Gastrocnemius medialis (tissue), 4 donors: ENCODE measurements at places on chromosomes 2 and 18.

DNA sequence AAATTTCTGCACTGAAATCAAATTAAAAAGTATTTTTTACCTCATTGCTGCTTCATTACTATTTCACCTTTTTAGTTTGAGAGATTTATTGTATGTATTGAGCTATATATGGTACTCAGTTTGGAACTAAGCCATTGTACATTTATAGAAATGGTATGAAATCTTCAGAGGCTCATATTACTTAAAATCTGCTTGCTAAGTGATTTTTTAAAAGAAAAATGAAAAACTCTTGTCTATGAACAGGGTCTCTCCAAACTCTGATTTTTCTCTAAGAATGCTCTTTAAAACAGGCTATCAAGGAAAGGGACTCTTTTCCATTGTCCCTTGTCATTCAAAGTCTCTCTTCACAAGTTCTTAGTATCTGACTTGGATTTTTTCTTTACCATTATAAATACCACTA, 31.8 kb downstream of the C1D start:
- no peak for DNase-seq

DNA sequence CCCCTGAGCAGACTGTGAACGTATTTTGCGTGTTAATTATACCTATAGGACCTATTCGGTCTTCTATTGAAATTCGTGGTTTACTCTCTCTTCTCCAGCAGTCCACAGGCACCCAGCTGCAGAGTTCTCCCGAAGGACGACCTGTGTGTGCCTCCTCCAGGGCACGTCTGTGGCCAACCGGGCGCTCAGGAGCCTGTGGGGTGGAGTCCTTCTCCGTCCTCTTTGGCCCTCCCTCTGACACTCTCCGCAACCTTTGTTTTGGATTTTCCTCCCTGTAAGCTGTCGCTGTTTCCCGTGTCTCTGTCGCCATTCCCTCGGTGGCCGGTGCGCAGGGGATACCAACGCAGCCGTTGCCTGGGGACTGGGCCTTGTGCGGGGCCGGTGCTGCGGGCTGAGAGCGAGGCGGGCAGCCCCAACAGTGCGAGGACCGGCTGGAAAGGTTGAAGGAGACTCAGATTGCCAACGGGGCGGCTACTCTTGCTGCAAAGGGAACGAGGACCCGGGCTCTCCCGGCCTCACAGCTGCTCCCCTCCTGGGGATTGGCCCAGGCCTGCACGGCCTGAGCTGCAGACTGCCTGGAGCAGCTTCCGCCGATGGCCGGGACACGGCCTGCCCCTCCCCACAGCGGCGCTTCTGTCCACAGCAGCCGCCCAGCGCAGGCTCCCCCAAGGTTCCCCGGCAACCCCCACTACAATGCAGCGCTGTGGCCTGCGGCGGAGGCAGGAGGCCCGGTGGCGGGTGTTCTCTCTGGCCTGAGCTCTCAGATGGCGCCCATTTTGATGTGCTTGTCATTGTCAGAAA, 221.0 kb downstream of the MTX2 start:
- peak; percentile 35 for DNase-seq

DNA sequence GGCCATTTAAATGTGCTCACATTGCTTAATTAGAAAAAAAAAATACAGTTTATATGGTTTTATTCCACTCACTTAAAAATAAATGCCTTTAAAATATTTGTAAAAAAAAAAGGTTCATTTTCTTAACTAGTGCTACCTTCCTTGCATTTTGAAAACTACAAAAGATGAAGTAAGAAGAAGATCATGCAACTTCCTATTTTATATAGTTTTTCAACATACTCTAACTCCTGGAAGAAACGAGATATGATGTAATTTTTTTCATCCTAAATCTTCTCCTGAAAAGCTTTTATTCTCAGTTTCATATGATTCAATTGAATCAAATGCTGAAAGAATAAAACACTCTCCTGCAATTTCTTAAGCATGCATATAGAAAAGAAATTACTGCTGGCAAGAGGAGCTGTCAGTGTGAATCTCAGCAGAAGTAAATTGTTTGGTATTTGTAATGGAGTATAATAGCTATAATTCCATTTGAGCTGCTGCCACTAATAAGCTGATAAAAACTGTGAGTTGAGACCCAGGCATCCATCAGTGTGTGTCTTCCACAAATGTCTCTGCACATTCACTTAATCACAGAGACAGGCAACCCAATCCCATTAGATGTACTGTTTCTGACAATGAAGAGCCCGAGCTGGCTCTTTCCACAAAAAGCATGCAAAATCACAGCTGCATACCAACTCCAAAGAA, 3.7 kb downstream of the FTCDNL1 start:
- DNase-seq = no peak

DNA sequence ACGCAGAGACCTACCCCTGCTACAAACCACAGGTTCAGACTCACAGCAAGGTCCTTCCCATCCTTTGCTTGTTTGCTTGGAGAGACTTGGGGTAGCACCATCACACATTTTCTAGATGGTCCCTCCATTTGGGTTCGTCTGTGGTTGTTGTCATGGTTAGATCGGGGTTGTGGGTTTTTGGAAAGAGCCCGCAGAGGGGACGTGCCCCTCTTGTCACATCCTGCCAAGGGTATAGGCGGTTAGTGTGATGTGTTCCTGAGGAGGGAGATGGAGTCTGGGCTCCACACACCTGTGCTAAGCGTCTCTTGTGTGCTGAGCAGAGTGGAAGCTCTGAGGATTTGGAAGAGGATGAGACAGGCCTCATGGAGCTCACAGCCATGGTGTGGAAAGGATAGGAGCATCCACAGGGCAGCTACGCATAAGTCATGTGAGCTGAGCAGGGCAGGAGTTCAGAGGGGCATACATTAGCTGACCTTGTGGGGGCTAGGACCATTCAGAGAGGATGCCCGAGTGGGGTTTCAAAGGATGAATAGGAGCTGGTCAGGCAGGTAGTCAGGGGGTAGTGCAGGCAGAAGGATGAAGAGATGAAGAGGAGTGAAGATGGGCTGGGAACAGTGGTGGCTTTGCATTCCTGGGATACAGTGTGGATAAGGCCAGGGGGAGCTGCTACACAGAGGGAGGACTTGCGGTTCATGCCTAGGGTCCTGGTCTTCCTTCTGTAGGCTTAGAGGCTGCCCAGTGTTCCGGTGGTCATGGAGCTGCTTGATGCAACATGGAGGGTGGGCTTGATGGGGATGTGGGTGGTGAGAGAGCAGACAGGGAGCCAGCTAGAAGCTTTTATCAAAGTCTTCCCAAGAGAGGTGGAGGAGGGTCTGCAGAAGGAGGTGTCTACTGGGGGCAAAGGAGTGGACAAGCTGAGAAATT, 62.9 kb downstream of the ACKR3 start:
- DNase-seq = no peak

DNA sequence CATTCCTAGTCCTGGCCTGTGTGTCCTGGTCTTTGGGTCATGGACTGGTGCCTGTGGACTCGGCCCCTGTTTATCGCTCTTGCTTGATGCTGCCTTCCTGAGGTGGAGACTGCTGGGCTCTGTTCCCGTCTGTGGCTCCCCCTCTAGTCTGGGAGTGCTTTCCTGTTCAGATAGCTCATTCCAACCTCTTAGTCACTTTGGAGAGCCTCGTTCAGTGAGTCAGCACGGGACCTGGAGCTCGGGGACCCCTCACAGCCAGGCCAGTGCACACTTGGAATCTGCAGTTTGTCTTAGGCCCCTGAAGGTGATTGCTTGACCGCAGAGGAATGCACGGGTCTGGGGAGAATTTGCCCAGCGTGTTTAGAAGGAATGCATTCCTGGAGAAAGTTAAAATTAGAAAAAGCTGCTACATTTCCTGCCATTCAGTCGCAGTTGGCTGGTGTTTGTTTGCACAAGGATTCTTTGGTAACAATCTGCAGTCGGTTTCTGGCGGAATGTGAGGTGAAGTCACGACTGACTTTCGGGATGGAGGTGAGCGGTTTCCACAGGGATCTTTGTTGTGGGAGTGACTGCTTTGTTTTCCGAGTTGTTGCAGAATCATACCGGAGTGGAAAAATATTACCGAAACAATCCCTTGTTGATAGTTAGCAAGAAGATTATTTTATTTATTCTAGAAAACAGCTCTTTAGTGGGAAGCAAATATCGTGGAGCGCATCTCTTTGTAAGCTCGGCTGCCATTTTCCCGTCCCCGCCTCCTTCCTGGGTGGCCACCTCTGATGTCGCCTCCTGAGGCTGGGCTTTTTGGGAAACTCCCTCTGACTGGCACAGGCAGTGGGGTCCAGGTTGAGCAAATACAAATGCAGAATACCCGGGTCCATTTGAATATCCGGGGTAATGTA, 29.6 kb downstream of the SH3BP4 start:
- DNase-seq = peak; percentile 34

DNA sequence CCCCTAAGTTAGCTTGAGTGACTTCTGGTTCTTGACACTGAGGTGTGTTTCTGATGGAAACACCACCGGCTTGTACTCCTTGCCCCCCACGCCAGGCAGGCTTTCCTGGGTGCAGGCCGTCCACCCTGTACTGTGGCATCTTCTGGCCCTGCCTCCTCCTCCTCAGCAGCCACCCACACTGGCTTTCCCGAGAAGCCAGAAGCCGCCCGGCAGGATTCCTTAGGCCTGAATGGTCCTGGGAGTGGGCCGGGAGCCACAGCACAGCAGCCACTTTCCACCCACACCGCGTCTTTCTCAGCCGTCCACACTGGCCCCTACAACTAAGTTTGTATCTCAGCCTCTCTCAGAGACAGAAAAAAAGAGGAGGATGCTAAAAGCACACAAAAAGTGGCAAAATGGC, 2.1 kb upstream of the HSBP1L1 start:
- DNase-seq = no peak

GRCh38 chr18:8460748-8461147, 148.5 kb upstream of the RAB12 start:
- DNase-seq = no peak

DNA sequence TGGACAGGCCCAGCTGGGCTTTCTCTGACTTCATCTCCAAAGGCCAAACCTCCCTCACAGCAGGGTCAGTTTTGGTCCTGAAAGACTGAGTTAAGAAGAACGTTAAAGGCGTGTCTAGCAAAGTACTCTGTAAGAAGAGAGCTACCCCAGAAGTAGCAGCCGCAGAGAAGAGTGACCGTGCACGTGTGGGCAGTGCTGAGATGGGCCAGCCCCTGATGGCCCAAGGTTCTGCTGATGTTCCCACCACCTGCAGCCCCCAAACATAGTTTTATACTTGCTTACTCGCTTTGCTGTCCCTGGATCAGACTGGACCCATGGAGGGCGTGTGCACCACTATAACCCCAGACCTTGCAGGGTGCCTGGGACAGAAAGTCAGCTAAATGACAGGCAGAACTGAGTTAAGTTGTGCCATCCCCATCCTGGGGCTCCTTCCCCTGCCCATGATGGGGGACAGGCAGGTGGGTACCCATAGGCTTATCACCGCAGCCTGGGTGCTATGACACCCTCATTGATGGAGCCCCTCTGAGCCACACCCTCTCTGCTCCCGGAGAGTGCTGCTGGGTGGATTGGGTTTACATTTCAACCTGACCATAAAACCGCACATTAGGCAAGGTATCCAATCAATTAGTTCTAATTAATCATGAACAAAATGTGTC, 367.3 kb upstream of the HS6ST1 start:
- DNase-seq = no peak

GRCh38 chr2:239167766-239168444, 232.9 kb downstream of the HDAC4 start:
- no peak for DNase-seq

DNA sequence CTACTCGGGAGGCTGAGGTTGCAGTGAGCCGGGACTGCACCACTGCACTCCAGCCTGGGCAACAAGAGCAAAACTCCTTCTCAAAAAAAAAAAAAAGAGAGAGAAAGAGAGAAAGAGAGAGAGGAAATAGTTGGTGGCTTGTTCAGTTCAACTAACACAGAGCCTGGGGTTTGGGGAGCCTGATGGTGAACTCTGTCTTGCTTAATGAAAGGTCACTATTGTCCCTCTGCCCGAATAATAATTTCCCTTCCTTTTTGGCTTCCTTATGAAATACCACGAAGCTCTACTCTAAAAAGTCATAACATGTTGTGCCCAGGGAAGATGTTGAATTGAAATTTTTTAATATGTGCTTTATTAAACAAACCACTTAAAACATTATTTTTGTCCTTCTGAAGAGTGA, 17.3 kb downstream of the BCL2 start:
- no peak for DNase-seq

DNA sequence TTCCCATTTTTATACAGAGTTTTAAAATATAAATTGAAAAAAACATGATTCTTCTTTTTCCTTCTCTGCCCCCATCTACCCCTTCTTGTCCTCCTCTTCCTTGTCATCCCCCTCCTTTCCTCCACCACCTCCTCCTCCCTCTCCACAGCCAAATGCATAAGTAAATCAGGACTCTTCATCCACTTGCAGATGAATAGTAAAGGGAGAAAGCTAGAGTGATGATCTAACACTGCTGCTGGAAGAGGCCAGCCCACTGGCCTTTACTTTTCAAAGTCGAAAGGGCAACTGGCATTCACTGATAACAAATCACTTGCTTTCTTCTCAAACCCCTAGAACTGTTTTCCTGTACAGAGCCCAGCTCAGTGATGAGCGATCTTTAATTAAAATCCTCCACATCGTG, 205.8 kb downstream of the PDE1A start:
- no peak for DNase-seq

GRCh38 chr2:37211212-37211611, 14.9 kb downstream of the CEBPZOS start:
- DNase-seq = no peak

GRCh38 chr2:17813010-17813741, 3.1 kb upstream of the MSGN1 start:
- no peak for DNase-seq
